ENCODE measurements at places on chromosomes 11 and 22. TPM values are rescaled to one million over a fixed set of nuclear protein-coding genes. Genes with fewer than 3 reads are reported as not detected.

PIH1D2 gene
- total RNA-seq, result 2.7 TPM

DNA sequence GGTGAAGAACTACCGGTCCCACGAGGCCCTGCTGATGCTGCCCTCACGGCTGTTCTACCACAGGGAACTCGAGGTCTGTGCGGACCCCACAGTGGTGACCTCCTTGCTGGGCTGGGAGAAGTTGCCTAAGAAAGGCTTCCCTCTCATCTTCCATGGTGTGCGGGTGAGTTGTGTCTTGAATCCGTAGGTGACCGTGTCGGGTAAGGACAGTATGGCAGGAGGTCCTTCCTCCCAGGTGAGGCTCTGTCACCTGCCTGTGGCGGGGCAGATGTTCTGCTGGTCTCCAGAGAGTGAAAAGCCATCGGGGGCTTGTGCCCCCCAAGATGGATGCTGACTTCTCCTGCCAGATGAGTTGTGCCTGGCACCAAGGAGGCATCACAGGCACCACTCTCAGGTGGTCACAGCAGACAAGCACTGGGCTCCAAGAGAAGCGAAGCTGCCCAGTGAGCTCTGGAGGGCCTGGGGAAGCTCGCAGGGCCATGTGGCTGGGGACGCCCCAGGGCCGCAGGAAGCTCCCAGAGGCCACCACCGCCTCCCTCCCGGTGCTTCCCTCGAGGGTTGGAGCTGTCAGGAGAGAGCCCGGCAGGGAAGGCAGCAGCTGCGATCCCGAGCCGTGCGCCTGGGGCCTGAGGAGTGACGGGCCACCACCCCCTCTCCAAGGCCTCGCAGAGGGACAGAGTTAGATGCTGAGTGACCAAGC is 17.3 kb upstream of the PANX2 start:
- DNase-seq, result no peak

GRCh38 chr11:15897211-15897960 is 459.0 kb downstream of the SOX6 start:
- peak; percentile 19 for DNase-seq

GRCh38 chr11:68200639-68201038 is 12.5 kb downstream of the KMT5B start:
- DNase-seq, result no peak

CTSC gene
- total RNA-seq, result 250 TPM

DNA sequence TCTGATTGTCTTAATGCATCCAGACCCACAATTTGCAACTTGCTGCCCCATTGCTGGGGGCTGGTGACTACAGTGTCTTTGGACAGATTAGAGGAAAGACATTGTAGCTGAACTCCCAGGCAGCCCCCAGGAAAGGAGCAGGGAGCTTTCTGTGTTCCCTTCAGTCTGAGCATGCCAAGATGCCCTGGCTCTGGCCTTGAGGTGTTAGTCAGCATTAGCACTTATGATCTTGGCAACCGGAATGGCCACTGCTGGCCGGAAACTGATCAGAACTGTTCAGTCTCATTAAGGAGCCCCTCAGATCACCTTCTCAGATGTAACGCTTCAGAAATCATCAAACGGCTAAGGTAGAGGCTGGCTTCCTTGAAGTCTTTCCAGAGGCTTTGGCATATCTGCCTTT is 195.2 kb downstream of the NAV2 start:
- no peak for DNase-seq

CELSR1 gene
- 29.5 TPM for total RNA-seq

FGF19 gene
- 1.7 TPM for total RNA-seq

DNA sequence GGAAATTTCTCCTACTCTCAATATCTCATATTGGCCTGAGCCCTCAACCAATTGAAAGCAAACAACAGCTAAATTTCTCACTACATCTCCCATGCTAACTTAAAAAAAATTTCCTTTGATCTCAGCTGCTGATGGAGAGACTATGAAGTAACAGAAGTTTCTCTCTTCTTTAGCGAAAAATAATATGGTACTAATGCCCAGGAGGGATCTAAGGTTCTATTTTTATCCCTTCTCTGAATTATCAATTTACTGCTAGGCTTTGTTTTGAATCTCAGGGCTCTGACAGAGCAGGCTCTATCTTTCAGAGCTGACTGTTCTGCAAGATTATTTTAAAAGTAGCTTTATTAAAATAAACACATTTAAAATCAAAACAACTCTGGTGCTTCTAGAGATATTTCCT is 558.6 kb downstream of the KCNA4 start:
- DNase-seq, result no peak

GRCh38 chr11:13761716-13762115 is 93.2 kb downstream of the FAR1 start:
- no peak for DNase-seq

DNA sequence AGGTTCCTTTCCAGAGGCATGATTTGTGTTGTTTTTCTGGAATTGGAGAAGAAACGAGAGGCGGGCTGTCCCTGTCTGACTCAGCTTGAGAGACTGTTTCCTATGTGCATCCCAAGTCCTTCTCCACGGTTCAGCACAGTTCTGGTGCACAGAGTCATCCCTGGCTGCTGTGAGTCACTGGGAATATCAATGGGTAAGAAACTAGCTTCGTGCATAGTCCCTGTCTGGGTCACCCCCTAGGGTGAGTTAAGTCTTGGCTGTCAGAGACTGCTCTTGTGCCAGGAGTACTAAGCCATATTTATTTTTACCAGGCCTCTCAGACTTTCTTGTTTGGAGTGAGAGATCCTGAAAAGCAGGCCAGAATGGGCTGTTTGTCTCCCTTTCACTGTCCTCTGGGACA is 2.4 kb upstream of the LRP4 start:
- DNase-seq, result no peak

OR8D1 gene
- total RNA-seq, result not detected

GUCY1A2 gene
- total RNA-seq, result not detected

GAL3ST3 gene
- not detected for total RNA-seq

DNA sequence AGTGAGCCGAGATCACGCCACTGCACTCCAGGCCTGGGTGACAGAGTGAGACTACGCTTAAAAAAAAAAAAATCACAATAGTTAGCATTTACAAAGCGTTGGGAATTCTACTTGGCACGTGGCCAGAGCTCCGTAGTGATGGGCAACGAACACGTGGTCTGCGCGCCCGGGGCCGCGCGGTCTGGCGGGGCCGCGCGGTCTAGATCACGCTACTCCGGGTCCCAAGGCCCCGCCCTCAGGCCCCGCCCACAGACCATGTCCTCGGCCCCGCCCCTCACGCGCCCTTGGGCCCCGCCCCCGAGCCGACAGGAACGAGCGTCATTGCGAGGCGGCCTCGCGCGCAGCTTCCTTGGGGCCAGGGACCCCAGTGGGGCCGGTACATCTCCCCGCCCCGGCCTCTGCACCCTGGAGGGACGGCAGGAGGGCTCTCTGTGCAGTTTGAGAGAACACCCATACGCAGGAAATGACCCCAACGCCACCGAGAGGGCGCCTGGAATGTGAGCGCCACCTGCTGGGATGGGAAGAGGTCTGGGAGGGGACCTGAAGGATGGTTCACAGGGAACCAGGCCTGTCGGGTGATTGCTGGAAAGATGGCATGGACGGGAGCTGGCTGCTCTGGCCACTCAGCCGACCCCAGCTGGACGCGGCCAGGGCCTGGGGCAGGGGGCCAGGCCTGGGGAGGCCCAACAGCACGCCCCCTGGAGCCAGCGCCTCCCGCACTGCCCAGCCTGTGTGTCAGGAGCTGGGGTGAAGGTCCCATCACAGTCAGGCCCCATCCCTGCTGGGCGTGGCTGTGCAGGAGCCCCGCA is 2.0 kb upstream of the PTDSS2 start:
- DNase-seq, result peak; percentile 97

- DNase-seq, result peak; percentile 19
Measured at GRCh38 chr22:32475468-32476010, 928 bp downstream of the FBXO7 start.

LYVE1 gene
- total RNA-seq, result not detected

DNA sequence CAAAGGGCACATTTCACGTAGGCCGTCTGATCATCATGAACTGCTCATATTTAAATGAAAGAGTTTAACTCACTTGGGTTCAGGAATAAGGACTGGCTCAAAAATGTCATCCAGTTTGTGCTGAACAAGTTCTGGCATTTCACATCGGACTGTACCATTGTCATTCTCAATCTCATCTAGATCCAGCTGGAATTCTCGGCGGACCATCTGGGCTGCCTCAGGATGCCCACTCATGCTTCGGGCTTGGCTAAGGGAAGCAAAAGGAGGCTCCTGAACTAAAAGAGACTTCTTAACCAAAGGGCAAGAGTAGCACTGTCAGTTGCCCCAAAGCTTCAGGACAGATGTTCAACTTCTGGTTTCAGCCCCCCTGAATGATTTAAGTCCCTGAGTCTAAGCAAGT is 40.2 kb downstream of the F2 start:
- no peak for DNase-seq

Data from Caco-2 (cell line).